Ovary (tissue), 10 donors: ENCODE measurements at places on chromosomes 7 and 10. TPM values are rescaled to one million over a fixed set of nuclear protein-coding genes. Genes with fewer than 3 reads are reported as not detected.
A peak's percentile ranks its signal among the peaks of the same experiment; 100 is the strongest.

- no peaks in the 10 kb centered on the region for H3K27me3 ChIP-seq
- peaks cover 29% of the 10 kb centered on the region for H3K4me1 ChIP-seq
- no peak overlapping the region for H3K27ac ChIP-seq
- no peak for DNase-seq
Measured at GRCh38 chr7:134850066-134850465, 70.6 kb downstream of the CALD1 start.

GRCh38 chr10:24690961-24691512 is 32.6 kb downstream of the ARHGAP21 start:
- no peaks in the 10 kb centered on the region for H3K27me3 ChIP-seq
- H3K4me1 ChIP-seq = peaks cover 5% of the 10 kb centered on the region
- no peak for DNase-seq
- no peaks in the 10 kb centered on the region for H3K36me3 ChIP-seq
- no peak overlapping the region for H3K27ac ChIP-seq
- H3K4me3 ChIP-seq = no peak overlapping the region

- no peaks in the 10 kb centered on the region for H3K27me3 ChIP-seq
- no peaks in the 10 kb centered on the region for H3K4me1 ChIP-seq
- H3K27ac ChIP-seq = no peak overlapping the region
- no peak overlapping the region for H3K4me3 ChIP-seq
- DNase-seq = no peak
- no peaks in the 10 kb centered on the region for H3K36me3 ChIP-seq
Measured at GRCh38 chr10:69486922-69487730, 35.9 kb downstream of the TSPAN15 start.

GRCh38 chr10:52778511-52779392 is 6.2 kb upstream of the MBL2 start:
- H3K4me1 ChIP-seq = no peaks in the 10 kb centered on the region
- H3K27me3 ChIP-seq = no peaks in the 10 kb centered on the region
- DNase-seq = no peak
- H3K36me3 ChIP-seq = no peaks in the 10 kb centered on the region

DNA sequence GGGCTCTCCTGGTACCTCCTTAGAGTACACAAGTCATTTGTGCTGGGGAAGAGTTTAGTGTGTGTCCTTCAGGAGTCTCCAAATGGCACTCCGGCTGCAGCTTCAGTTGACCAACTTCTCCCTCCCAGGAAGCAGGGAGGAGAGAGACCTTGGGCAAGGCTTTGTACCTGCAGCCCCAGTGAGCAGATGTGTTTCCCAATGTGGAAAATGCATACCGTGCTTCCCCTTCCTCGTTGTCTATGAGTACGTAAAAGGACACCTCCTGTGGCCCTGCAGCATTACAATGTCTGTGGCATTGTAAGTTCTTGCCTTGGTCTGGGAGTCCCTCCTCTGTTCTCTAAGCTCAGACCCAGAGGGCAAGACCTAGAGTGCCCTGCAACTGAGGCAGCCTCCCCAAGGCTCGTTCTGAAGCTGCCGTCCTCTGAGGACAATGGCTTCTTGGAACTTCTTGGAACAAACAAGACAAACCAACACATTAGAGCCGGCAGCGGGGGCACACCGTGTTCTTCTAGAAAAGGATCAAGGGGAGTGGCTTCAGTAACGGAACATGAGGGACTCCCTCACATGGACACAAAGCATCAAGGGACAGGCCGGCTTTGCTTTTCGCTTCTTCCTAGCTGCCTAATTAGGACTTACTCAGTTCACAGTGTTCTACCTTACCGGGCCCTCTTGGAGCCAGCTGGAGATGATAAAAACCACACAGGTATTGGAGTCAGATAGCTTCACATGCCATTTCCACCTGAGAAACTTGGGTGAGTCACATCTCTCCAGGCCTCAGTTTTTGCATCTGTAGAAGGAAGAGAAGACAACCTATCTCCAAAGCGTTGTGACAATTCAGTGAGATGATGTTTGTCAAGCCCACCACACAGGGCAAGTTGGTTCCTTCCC is 20.9 kb upstream of the PPA1 start:
- DNase-seq = no peak
- no peaks in the 10 kb centered on the region for H3K36me3 ChIP-seq
- H3K4me3 ChIP-seq = no peak overlapping the region
- peaks cover 5% of the 10 kb centered on the region for H3K4me1 ChIP-seq
- H3K27me3 ChIP-seq = no peaks in the 10 kb centered on the region
- no peak overlapping the region for H3K27ac ChIP-seq

DNA sequence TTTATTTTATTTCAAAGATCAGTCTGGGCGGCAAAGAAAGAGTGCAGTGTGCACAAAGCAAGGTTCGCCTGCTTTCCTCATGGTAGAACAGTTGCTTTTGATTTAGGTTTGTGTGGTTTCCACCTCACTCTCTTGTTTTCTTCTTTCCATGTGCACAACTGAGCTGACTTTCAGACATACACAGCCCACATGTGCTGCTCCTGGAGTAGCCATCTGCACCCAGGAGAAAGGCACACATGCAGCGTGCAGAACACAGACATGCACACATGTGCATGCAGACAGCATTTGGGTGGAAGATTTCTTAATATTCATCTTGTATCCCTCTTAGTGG is 302.1 kb downstream of the FZD1 start:
- no peak overlapping the region for H3K27ac ChIP-seq
- no peaks in the 10 kb centered on the region for H3K27me3 ChIP-seq
- no peaks in the 10 kb centered on the region for H3K36me3 ChIP-seq
- no peak overlapping the region for H3K4me3 ChIP-seq

- H3K4me1 ChIP-seq = no peaks in the 10 kb centered on the region
- no peak for DNase-seq
- no peak overlapping the region for H3K4me3 ChIP-seq
- H3K36me3 ChIP-seq = no peaks in the 10 kb centered on the region
- H3K27ac ChIP-seq = no peak overlapping the region
- no peaks in the 10 kb centered on the region for H3K27me3 ChIP-seq
Measured at GRCh38 chr10:109454691-109455090, 468.6 kb downstream of the XPNPEP1 start.

DNA sequence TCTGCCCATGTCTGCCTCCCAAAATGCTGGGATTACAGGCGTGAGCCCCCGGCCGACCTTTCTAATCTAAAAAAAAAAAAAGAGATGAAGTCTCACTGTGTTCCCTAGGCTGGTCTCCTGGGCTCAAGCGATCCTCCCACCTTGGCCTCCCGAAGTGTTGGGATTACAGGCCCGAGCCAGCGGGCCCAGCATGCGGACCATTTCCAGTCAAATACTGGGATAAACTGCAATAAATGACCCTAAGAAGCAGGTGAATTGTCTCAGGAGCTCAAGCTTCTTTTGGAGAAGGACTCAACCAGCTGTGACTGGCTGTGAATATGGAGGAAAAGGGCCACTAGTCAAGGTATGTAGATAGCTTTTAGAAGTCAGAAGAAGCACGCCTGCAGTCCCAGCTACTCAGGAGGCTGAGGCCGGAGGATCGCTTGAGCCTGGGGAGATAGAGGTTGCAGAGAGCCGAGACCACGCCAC is 550 bp upstream of the CREM start:
- no peaks in the 10 kb centered on the region for H3K36me3 ChIP-seq
- peak overlapping the region; percentile 57 for H3K4me3 ChIP-seq
- H3K27me3 ChIP-seq = no peaks in the 10 kb centered on the region
- H3K27ac ChIP-seq = peak overlapping the region; percentile 99
- no peak for DNase-seq

GRCh38 chr10:100567249-100567648 is 31.5 kb downstream of the HIF1AN start:
- H3K27me3 ChIP-seq = no peaks in the 10 kb centered on the region
- DNase-seq = no peak
- no peak overlapping the region for H3K4me3 ChIP-seq
- no peak overlapping the region for H3K27ac ChIP-seq
- no peaks in the 10 kb centered on the region for H3K36me3 ChIP-seq

DNA sequence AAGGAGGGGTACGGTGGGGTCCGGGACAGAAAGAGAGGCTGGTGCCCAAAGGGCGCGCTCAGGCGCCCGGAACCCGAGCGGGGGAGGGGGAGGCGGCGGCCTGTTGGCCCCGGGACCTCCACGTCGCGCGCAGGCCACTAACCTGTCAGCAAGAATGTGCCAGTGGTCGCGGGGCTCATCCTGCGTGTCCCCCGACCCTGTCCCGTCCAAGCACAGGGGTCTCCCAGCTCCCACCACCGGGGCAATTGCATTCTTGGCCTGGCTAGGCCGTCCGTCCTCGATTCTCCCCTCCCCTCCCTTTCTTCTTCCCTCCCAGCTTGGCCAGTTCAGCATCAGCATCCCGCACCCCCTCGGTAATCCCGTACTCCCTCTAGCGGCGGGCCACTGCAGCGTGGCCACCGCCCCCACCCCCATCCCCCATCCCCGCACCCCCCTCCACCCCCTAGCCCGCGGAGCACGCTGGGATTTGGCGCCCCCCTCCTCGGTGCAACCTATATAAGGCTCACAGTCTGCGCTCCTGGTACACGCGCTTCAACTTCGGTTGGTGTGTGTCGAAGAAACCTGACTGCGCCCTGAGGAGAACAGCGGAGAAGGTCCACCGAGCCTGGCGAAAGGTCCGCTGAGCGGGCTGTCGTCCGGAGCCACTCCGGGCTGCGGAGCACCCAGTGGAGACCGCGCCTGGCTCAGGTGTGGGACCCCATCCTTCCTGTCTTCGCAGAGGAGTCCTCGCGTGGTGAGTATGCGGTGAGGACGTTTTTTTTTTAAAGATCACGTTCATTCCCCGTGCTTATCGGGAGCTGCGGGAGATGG is at the start of gene SGCE:
SGCE (minus strand) TSS at position 286 of the 810 bp plus-strand sequence; CDS start at position 251, 35 bp downstream.
- peak within 1 kb of the TSS; percentile 66 for H3K4me3 ChIP-seq
- H3K27me3 ChIP-seq = no peaks in the 10 kb centered on the region
- peak; percentile 86 for DNase-seq
- H3K27ac ChIP-seq = peak within 1 kb of the TSS; percentile 90
- peaks cover 1% of the 10 kb centered on the region for H3K4me1 ChIP-seq

DNA sequence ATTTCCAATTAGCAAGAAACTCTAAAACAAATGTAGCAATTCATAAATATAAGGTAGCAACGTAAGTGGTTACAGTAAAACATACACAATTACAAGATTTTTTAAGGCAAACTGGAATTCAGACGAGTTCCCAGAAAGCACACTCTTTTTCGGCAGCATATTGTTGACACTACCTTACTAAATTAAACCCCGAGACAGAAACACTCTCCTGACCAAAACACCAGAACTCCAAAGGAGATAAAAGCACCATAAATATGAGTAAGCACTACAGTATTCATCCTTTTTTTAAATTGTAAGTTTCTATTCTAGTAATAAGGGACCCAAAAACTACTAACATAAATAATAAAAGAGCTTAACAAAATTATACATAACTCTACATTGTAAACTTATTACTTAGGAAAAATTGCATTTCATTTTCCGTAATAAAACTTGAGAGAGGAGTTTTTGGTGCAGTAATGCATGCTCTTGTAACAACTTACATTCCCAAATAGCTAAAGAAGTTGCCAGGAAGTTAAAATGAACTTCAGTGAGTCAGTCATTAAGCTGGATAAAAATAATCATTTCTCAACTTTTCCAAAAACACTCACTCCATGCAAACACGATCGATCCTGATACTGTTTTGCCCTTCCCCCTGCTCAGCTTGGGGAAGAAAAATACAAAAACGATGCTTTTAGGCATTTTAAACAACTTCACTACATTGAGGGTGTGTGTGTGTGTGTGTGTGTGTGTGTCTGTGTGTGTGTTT is 2.0 kb downstream of the PIP4K2A start:
- H3K4me1 ChIP-seq = no peaks in the 10 kb centered on the region
- no peak overlapping the region for H3K27ac ChIP-seq
- DNase-seq = no peak
- H3K27me3 ChIP-seq = no peaks in the 10 kb centered on the region
- H3K36me3 ChIP-seq = no peaks in the 10 kb centered on the region

GRCh38 chr7:110205899-110206298 is 885.0 kb upstream of the LRRN3 start:
- no peak overlapping the region for H3K4me3 ChIP-seq
- no peak for DNase-seq
- no peaks in the 10 kb centered on the region for H3K27me3 ChIP-seq
- H3K27ac ChIP-seq = no peak overlapping the region
- no peaks in the 10 kb centered on the region for H3K4me1 ChIP-seq
- no peaks in the 10 kb centered on the region for H3K36me3 ChIP-seq

DNA sequence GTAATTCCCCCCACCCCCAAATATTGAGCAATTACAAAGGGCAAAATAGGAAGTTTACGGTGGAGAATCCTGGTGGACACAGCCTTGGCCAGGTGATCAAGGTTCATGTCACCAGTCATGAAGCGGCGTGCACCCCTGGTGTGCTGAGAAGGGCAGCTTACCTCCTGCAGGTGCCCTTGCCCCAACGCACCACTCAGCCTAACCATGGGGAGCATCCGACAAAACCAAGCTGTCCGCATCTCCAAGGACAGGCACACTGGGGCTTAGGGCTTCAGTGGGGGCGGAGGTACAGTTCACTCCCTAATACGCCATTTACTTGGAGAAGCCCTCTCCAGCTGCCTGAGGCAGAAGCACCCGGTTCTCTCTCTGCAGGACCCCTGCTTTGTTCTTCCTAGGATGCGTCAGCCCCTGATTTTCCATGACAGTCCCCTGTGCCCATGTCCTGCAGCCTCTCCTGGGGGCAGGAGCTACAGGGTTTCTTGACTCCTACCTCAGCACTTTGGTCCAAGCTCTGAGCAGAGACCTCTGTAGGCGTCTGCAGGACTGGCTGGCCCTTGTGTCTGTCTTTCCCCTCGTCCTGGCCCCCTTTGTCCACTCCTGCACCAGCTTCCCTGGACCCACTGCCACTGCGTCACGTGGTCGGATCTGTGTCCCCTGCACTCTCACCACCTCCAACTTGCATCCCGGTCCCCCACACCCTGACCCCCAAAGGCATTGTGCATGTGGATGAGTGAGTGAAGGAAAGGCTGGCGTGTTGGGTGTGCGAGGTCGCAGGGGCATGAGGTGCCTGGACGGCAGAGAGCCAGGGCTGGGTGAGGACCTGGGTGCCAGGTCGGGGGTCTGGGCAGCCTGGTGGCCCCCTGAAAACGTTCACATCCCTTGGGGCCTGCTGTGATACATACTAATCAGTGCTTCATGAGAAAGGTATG is 113.7 kb downstream of the LHPP start:
- H3K4me1 ChIP-seq = no peaks in the 10 kb centered on the region
- no peaks in the 10 kb centered on the region for H3K36me3 ChIP-seq
- H3K27me3 ChIP-seq = no peaks in the 10 kb centered on the region
- peak; percentile 18 for DNase-seq
- H3K4me3 ChIP-seq = no peak overlapping the region

- no peaks in the 10 kb centered on the region for H3K36me3 ChIP-seq
- no peaks in the 10 kb centered on the region for H3K27me3 ChIP-seq
- DNase-seq = no peak
- H3K27ac ChIP-seq = no peak overlapping the region
Measured at GRCh38 chr10:129055225-129055624, 411.8 kb upstream of the MGMT start.

The NPFFR1 gene
- 0.20 TPM for total RNA-seq

The AKR1E2 gene
- total RNA-seq = 4.3 TPM

The CHN2 gene
- total RNA-seq = 32.6 TPM

The RASA4B gene
- total RNA-seq = 7.5 TPM

The TFPI2 gene
- total RNA-seq = 22.9 TPM

The RNF32 gene
- 0.79 TPM for total RNA-seq

The DGKI gene
- 0.31 TPM for total RNA-seq
